ENCODE measurements at places on chromosomes 13 and 19.

GRCh38 chr13:25585000-25585399 lies 213.2 kb downstream of the ATP8A2 start:
- no peak for DNase-seq

DNA sequence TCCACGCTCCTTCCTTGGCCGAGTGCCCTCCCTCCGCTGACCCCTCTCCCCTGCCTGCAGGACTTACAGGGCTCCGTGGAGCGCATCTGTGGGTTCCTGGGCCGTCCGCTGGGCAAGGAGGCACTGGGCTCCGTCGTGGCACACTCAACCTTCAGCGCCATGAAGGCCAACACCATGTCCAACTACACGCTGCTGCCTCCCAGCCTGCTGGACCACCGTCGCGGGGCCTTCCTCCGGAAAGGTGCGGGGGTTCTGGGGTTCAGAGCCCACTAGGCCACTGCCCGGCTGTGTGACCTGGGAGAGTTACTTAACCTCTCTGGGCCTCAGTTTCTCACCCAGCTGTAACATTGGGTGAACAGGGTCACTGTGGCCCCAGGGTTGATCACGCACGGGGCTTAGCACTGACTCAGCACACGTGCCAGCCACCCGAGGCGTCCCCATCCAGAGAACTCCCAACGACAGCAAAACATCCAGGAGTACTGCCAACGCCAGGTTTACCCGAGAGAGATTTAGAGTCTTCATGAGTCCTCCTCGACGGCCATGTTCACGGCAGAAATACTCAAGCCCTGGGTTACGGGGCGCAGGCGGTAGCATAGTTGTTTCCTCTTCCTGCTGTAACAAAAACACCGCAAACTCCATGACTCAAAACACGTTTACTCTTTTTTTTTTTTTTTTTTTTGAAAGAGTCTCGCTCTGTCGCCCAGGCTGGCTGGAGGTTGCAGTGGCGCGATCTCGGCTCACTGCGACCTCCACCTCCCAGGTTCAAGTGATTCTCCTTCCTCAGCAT lies 9.7 kb upstream of the SPACA4 start:
- no peak for DNase-seq

DNA sequence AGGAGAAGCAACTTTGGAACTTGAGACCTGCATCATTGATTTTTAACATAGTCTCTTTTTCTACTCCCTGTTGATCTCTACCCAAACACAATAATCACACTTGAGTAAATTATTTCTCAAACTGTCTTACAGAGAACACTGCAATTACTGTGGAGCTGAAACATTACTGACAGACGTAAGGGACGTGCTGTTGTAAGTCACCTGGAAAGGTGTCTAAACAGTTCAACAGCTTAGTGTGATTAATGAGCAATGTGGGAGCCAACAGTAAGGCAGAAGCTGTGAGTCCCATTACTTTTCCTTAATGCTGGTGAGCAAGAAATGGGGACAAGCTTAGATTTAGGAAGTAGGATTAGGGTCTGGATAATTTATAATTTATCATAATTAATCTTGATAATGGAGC lies 265.7 kb downstream of the DLEU7 start:
- no peak for DNase-seq

- no peak for DNase-seq
Measured at GRCh38 chr13:23007426-23007825, 173.4 kb upstream of the SGCG start.

GRCh38 chr13:57569986-57570385 lies 61.6 kb upstream of the PCDH17 start:
- DNase-seq = no peak

DNA sequence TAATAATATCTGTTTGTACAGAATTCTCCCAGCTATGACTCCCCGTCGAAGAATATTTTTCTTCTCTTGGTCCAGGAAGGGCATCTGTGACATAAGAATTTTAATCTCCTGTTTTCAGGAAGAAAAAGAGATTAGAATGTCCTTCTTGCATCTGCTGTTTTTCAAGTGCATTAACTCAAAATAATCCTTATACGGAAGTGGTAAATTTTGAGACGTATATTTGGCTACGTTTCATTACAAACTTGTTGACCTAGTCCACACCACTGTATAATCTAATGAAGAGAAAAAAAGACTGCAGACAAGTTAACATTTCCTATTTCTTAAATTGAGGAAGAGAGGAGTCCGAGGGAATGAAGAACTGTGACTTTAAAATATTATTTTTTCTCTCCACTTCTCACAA lies 959.9 kb downstream of the DIAPH3 start:
- no peak for DNase-seq

GRCh38 chr19:18053576-18054219 lies 33.0 kb downstream of the IL12RB1 start:
- no peak for DNase-seq

GRCh38 chr13:114068656-114069318 lies 63.6 kb downstream of the RASA3 start:
- peak; percentile 53 for DNase-seq

GRCh38 chr19:4922530-4923275 lies 13.4 kb downstream of the UHRF1 start:
- no peak for DNase-seq

DNA sequence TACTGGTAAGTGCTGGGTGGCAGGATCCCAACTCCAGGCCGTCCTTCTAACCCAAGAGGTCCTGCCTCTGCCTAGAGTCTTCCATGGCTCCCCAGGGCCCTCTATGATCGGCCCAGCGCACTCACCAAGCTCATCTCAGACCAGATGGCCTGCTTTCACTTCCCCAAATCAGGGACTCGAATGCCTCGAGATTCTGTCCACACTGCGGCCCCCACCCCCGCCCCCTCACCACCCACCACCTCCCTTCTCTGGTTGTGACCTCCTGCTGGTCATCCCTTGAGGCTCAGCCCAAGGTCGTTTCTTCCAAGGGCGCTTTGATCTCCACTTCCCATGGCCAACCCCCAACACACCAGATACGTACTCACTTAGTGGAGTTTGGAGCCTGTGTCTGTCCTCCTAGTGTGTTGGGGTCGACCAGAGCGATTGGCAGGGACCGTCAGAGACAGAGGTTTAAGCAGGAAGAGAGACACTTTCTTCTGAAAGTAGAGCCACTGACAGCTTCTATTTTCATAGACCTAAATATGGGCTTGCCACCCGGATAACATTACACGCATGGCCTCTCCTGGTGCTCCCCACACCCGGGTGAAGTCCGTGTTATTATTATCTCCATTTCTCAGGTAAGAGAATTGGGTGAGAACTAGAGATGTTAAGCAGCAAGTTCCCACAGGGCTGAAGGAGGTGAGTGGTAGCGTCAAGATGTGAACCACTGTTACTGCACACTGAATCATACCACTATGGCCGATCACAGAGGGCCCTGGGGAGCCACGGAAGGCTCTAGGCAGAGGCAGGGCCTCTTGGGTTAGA lies at the start of gene FCER2:
Gene FCER2, minus strand, starts transcription at position 478 of the 804 bp plus-strand sequence. CDS start 2,371 bp downstream, outside the sequence.
- no peak for DNase-seq

DNA sequence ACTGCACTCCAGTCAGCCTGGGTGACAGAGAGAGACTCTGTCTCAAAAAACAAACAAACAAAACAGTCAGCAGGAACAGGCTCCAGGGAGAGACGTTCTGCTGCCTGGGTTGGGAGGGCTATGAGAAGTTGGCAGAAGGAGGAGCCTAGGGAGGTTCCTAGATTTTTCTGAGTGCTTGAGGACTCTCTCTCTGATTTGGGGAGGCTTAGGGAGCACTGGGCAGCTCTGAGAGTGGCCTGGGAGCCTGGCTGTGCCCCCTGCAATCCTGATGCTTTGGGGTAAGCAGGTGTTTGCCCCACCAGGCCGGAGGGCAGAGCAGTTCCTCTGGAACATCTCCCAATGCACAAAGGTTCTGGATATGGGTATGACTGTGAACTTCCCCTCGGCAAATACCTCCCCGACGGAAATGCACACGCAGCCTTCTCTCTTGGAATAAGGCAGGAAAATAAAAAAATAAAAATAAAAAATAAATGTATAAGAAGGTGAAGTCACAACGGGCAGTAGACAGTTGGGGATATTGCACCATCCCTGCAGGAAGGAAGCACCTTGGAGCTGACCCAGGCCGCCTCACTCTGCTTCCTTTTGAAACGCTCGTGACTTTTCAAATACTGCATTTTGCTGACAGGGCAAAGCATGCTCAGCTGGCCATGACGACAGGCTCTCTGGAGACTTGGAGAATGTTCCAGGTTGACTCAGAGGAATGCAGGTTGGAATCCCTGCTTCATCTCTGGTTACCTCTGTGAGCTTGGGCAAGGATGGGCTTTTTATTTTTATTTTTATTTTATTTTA lies 26.5 kb upstream of the HOMER3 start:
- DNase-seq = peak; percentile 13

DNA sequence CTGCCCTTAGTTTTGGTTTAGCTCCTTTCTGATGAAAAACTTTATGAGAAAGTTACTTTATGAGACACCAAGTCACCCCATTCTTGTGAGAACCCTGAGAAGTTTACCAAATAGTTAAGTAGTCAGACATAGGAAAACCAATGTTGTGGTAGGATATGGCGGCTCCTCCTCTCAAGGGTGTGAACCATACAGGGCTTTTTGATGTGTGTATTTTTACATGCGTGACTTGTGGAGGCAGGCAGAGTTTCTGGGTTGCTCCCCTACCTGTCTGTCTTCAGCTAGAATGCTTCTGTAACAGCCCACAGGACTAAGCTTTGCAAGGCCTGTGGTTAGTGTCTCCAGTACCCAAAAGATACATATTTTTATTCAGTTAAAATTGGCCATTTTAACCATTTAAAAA lies 18.3 kb downstream of the UBAC2 start:
- DNase-seq = no peak

DNA sequence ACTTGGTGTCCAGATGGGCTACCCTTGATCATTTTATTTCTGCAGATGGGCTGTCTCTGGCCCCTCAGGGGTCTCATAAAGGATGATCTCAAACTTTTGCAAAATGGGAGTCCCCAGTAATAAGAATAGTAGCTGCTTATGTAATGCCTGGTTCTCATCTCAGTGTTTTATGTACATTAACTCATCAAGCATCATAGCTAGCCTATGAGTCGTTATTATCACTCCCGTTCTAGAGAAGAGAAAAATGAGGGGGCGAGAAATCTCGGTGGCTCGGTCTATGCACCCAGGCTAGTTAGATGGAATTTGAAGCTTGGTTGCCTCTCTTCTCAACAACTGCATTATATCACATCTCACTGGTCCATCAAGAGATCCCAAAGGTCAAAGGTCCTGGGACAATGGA lies 3.4 kb downstream of the CACNG6 start:
- no peak for DNase-seq

- no peak for DNase-seq
Measured at GRCh38 chr13:80901111-80901510, 560.2 kb upstream of the SPRY2 start.

All from GM04504 (cell line).